ENCODE measurements at places on chromosomes 1 and 21.

DNA sequence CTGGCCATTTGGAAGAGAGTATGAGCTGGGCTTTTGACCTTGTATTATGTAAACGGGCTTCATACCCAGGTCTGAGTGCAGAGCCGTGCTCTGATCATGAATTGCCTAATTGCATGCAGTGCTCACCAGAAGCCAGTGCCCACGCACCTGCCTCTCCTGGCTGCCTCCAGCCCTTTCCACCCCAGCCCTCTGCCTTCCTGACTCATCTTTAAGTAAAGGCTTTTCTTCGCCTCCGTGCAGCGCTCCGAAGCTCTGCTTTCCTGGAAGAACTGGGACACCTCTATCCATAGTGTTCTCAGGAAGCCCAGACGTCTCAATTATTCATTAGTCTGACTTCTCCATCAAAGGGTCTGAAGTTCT, 413.7 kb downstream of the PTPRU start:
- no peak for DNase-seq

DNA sequence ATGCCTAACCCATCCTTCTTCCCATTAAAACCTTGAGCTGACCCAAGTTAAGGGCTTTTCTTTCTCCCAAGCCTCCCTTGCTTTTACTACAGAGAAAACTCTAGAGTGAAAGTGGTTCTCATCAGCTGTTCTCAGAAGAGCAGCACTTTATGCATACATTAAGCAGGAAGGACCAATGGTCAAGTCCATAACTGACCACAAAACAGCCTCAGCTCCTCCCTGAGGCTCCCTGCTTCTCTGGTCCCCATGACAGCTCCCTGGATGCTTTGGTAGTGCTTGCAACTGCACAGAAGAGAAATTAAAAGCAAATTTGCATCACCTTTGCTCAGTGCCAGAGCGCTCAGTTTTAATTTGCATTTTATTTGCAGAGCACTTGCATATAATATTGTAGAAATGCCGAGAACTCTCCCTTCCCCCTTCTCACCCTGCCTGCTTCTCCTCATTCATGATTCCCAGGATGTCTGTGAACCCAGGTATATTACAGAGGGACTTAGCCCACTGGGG, 56.1 kb downstream of the LMX1A start:
- no peak for DNase-seq

DNA sequence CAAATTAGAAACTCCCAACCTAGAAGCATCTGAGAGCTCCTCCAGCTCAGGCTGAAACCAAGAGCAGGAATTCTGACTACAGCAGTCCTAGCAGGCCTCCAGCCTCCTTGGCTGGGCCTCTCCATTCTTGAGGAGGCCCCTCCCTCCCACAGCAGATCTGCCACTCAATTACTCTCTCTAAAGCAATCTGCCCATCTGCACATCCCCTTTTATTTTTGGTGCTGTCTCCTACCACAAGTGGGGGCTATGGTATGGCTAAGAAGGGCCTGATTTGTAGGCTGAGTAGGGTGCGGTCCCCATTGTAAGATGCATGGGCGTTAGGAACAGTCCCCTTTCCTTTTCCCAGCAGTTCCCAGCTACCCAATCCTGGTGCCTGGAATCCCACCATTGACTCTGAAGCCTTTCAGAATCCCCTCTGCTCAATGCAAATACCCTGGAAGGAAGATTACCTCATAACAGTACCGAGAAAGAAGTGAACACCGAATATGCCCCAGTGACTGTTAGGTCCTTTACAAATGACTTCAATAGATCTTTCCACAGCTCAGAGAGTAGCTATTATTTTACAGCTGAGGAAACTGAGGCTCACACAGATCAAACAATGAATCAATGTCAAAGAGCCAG, 11.6 kb upstream of the TTC39A start:
- DNase-seq: no peak

DNA sequence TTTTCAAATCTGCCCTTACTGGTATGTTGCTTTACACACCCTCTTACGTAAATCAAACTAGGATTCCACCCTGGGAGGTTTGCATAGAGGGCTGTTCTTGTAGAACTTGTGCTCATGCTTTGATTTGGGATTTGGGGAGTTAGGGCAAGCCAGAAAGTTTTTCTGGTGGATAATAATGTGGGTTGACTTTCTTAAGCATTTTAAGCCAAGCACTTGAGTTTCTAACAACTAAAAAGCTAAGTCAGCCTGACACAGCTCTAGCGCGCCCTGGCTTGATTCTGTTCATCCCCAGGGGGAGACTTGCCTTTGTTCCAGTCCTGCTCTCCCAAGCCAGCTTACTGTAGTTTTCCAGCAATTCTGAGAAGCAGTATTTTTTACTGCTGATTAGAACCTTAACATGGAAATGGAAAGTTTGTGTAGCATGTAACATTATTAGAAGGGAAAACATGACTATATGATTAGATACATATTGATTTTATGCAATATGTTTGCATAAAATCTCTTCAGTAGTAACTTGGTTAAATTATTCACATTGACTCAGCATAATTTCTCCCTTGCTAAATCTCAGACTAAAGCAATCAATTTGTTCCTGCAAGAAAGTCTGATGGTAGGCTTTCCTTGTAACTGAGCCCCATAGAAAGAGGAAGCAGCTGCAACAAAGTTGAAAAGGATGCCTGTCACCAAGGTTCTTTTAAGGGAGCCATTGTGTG, 11.0 kb upstream of the PGD start:
- no peak for DNase-seq

DNA sequence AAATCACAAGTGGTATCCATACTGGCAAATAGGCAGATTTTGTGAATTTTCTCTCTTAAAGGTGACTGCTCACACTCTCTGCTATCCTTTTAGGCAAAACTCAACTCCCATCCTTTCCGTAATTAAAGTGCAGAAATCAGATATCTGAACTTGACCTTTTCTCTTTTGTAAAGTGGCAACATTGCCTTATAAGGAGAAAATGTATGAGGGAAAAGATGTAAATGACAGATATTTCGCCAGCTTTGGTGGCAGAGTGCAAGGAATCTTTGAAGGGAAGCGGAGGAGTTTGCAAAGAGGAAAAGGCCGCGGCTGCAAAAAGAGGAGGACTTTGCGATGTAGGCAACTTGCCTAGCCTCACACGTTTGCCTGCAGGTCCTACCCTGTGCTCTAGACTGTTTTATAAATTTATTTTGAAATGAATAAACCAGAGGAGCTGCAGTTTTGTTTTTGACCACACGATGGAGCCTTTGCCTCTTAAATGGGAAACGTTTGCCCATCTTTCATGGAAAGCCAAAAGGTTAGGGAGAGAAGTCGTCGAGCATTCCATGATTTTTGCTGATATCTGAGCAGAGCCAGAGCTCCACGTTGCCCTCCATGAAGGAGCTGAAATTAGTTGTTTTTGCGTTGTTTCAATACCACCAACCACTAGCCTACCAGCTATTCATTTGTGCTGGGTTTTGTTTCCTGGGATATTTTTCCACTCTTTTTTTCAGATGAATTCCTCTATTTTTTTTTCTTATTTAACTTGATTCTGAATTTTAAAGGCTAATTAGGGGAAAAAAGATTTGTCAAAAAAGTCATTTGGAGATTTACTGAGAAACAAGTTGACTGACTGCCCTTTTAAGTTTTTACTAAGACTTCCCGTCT, 242.3 kb downstream of the LMX1A start:
- DNase-seq: no peak

DNA sequence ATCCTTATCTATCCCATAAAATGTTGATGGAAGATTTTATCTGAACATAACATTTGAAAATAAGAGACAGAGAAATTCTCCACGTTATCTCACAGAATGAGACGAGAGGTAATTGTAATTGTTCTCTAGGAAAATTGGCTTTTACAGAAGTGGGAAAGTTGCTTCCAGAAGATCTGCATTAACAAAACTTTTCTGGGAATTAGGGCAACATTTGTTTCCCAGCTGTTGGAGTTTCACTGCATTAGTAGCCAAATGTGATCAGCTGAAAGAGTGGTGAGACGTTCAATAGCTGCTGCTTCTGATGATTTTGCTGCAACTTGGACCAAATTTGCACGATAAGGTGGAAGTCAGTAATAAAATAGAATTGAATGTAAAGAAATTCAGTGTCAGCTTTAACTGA, 7.6 kb downstream of the CHODL start:
- DNase-seq: no peak

DNA sequence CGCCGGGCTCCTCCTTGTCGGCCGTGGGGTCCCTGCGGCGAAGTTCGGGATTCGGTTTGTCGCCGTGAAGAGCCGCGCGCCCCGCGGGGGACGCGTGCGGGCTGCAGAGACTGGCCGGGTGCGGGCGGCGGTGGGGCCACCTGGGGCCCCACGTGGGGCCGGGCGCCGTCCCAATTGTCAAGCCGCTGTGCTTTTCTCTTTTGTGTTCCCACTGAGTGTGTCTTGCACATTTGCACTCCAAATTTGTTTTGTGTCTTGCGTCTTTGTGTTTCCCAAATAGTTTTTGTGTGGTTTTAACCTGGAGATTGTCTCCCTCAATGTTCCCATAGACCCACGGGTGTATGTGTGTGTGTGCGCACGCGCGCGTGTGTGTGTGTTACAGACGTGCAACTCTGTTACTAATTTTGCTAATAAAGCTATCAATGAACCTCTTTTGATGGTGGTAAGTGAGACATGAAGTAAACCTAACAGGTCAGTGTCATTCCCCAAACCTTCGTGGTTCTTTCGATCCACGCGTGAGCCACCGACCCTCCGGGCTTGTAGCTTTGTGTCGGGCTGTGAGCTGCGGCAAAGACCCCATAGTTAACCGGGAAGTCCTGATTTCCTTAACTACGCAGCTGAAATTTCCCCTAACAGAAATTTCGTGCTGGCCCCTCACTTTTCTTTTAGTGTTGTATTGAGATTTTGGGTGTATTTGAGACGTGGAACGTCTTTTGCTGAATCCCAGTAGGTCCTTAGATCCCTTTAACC, 708 bp downstream of the PRDM2 start:
- DNase-seq: peak; percentile 6

DNA sequence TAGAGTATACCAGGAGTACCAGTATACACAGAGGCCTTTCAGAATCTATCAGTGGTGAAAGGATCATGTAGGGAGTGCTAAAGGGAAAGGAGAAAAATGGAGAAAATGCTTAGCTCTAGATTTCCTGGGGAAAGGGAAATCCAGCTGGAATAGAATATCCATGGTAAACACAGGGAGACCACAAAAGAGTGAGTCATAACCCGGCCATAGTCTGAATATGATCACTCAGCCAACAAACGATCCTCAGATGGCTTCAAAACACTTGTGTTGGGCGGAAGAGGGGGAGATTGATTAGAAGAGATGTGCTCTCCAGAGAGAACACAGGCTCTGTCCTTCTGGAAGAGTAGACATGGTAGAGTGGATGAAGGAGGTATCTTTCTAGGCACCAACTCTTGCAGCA, 180.6 kb downstream of the PAPPA2 start:
- no peak for DNase-seq

GRCh38 chr1:10823000-10823401, 26.6 kb upstream of the CASZ1 start:
- no peak for DNase-seq

- DNase-seq: no peak
These were observed 7.1 kb upstream of the NSUN4 start for GRCh38 chr1:46333300-46334029.

- DNase-seq: no peak
These were observed 259.1 kb upstream of the USP24 start for GRCh38 chr1:55474168-55474786.

- DNase-seq: no peak
These were observed 33.5 kb downstream of the CAPN8 start for GRCh38 chr1:223631956-223632355.

DNA sequence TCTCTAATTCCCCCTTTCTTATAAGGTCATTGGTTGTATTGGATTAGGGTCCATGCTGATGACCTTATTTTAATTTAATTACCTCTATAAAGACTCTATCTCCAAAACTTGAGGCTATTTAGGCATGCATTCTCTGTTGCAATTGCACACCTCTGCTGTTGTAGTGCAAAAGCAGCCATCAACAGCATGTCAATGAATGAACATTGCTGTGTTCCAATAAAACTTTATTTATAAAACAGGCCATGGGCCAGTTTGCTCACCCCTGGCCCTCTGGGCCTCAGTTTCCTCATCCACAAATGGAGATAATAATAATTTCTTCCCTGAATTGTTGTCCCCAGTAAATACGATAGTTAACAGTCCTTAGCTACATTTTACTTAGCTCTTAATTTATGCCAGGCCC, 100.4 kb upstream of the USP24 start:
- no peak for DNase-seq

- DNase-seq: no peak
These were observed 10.4 kb upstream of the SNAPIN start for GRCh38 chr1:153648000-153648643.

DNA sequence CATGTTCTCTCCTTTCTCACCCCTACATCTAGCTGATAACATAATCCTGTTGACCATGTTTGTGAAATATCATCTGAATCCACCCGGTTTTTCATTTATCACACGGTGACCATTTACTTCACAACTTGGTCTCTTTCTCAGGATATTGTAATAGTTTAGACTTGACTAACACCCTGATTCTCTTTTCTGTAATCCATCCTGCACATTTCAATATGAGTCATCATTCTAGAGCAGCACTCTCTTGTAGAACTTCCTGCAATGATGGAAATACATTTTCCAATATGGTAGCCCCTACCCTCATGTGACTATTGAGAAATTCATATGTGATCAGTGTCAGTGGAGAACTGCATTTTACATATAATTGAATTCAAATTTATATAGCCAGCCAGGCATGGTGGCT, 2.3 kb upstream of the JAM2 start:
- DNase-seq: no peak

GRCh38 chr1:167773516-167773915, 51.7 kb downstream of the MPZL1 start:
- DNase-seq: no peak

DNA sequence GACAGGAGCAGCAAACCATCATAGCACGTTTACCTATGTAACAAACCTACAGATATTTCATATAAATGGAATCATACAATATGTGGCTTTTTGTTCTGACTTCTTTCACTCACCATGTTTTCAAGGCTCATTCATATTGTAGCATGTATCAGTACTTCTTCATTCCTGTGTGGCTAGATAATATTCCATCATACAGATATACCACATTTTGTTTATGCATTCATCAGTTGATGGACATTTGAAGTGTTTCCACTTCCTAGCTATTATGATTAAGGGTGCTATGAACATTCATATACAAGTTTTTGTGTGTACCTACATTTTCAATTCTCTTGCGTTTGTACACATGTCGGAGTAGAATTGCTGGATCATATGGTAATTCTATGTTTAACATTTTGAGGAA, 90.1 kb downstream of the CDC42BPA start:
- DNase-seq: no peak

GRCh38 chr1:37732111-37732780, 32.7 kb downstream of the EPHA10 start:
- DNase-seq: no peak

GRCh38 chr1:14815175-14815877, 216.8 kb downstream of the KAZN start:
- no peak for DNase-seq
